Progenitor cell of endocrine pancreas (in vitro differentiated cells): ENCODE measurements at places on chromosomes 4 and X. TPM values are rescaled to one million over a fixed set of nuclear protein-coding genes. Genes with fewer than 3 reads are reported as not detected.

USP26 gene
- not detected in 2 replicates for total RNA-seq

CTAG2 gene
- total RNA-seq, result not detected in 2 replicates

BEND4 gene
- 0.55 and 0.78 TPM in 2 replicates for total RNA-seq

CDX4 gene
- total RNA-seq, result not detected in 2 replicates

ZAR1 gene
- total RNA-seq, result 0.27 TPM in 1 of 2 replicates, not detected in the other

FMR1 gene
- 68.3 and 70.8 TPM in 2 replicates for total RNA-seq

OPN1MW gene
- total RNA-seq, result not detected in 2 replicates

DCAF12L1 gene
- 0.55 and 0.60 TPM in 2 replicates for total RNA-seq

SLC10A4 gene
- 2.5 and 2.7 TPM in 2 replicates for total RNA-seq

DNA sequence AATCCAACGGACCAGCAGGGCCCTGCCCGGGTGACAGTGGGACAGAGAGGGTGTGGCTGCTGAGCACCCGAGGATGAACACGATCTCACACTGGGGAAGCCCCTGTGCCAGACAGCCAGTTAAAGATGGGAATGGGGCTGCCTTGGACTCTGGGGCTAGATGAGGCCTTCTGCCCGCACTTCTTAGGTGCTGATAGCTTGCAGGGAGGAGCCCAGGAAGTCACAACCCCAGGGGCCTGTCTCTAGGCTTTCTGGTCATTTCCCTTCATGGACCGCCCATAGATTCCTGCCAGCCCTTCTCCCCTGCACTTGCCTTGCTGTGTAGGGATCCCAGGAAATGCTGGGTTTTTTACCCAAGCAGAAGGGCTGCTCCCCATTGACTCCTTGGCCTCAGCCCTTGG is 6.2 kb downstream of the ZNF275 start:
- DNase-seq, result no peak
- H3K27me3 ChIP-seq, result no peaks in the 10 kb centered on the region
- H3K4me3 ChIP-seq, result no peak overlapping the region
- no peak overlapping the region for H3K27ac ChIP-seq
- H3K4me1 ChIP-seq, result peaks cover 2% of the 10 kb centered on the region

GRCh38 chr4:79875344-79875899 is 197.6 kb downstream of the ANTXR2 start:
- H3K27me3 ChIP-seq, result no peaks in the 10 kb centered on the region
- DNase-seq, result no peak
- no peak overlapping the region for H3K27ac ChIP-seq

DNA sequence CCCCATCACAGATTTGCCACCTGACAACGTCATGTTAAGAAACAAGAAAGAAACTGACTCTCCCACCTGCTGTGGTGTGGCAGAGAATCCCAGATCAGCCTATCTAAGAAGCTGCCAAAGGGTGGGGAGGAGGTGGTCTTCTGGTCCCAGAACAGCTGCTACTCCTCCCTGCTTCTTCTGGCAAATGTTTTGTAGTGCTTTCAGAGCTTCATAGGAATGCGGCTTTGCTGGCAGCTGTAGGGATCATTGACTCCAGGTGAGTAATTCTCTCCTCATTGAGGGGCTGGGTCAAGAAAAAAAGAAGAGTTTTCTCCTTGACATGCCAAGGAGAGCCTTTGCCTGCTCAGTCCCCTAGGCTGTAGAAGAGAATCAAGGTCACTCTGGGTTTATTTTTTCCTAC is 23.3 kb downstream of the NRK start:
- no peaks in the 10 kb centered on the region for H3K27me3 ChIP-seq
- H3K36me3 ChIP-seq, result peaks cover 3% of the 10 kb centered on the region
- H3K4me1 ChIP-seq, result peaks cover 8% of the 10 kb centered on the region
- H3K4me3 ChIP-seq, result no peak overlapping the region
- no peak for DNase-seq
- no peak overlapping the region for H3K27ac ChIP-seq

DNA sequence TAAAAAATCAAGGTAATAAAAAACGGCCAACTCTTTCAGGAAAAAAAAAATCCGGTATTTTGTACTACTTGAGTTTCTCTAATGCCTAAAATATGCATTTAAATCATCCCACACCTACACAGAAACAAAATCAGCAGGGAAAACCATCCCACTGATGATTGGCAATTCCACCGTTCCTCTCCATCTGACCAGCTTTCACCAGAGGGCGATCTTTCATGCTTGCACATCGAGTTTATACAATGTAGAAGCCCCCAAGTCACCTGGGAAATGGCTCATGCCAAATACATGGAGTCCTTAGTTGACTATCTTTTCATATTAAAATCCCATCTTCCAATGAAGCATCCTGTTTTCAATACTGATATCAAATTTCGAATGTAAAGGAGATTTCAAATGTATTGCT is 69.2 kb downstream of the PTCHD1 start:
- DNase-seq, result no peak
- no peak overlapping the region for H3K27ac ChIP-seq
- no peak overlapping the region for H3K4me3 ChIP-seq
- no peaks in the 10 kb centered on the region for H3K4me1 ChIP-seq
- no peaks in the 10 kb centered on the region for H3K36me3 ChIP-seq

- no peaks in the 10 kb centered on the region for H3K36me3 ChIP-seq
- no peak for DNase-seq
- no peaks in the 10 kb centered on the region for H3K27me3 ChIP-seq
- no peaks in the 10 kb centered on the region for H3K4me1 ChIP-seq
- no peak overlapping the region for H3K27ac ChIP-seq
These were observed 70.1 kb downstream of the NAA11 start for GRCh38 chr4:79255793-79256192.

- H3K36me3 ChIP-seq, result peaks cover 3% of the 10 kb centered on the region
- peak overlapping the region; percentile 89 for H3K4me3 ChIP-seq
These were observed 848 bp downstream of the RAB9A start for GRCh38 chrX:13689741-13690211.

DNA sequence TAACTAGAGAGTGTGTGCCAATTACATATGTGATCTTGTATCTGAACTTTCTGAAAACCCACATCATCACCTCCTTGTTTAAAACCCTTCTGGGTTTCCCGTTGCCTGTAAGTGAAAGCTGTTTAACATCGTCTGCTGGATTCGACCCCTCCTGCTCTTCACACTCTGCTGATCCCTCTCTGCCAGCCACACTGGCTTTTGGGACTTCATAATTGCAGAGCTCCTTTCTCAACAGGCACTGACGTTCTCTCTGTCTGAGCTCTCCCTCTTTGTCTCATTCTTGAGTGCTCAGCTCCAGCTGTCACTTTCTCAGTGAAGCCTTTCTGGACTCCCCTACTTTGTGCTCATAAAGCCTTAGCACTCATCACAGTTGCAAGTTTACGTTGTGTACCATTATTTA is 153.9 kb downstream of the CEP135 start:
- H3K27ac ChIP-seq, result peak overlapping the region; percentile 42
- no peak overlapping the region for H3K4me3 ChIP-seq
- H3K27me3 ChIP-seq, result no peaks in the 10 kb centered on the region

- no peaks in the 10 kb centered on the region for H3K27me3 ChIP-seq
- no peak for DNase-seq
- no peaks in the 10 kb centered on the region for H3K4me1 ChIP-seq
These were observed 53.4 kb downstream of the HNRNPD start for GRCh38 chr4:82320351-82320750.

DNA sequence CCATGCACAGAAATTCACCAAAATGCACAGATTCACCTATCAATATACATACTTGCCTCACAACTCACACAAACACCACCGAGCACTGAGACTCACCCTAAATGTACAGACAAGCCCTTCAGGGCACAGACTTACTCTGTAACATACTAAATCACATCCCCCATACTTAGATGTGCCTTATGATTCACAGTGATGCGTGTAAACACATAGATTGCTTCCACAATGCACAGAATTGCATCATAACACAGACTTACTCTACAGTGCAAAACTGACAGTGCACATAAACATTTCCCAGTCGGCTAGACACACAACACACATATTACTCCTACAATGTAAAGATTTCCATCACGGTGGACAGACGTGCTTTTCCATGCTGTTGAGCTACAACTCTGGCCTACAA is 6.2 kb downstream of the LINC00632 start:
- H3K4me1 ChIP-seq, result peaks cover 6% of the 10 kb centered on the region
- H3K27me3 ChIP-seq, result peaks cover 5% of the 10 kb centered on the region
- H3K27ac ChIP-seq, result no peak overlapping the region
- DNase-seq, result no peak
- no peaks in the 10 kb centered on the region for H3K36me3 ChIP-seq

DNA sequence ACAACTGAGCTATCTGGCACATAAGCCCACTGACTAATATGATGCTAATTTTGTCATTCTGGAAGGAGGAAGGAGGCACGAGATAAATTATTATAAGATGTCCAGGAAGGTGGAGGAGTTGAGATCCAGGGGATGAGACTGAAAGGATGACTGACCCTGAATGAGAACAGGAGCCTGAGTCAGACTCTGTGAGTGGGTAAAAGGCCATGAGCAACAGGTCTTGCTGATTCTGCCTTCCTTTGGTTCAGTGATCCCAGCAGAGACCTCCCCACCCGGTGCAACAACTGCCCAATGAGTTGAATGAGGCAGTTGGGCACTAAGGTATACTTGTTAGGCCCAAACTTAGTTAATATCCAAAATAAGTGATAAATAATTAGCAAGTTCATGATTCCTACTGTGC is 238.1 kb upstream of the GPC4 start:
- no peaks in the 10 kb centered on the region for H3K36me3 ChIP-seq
- no peak overlapping the region for H3K27ac ChIP-seq
- H3K27me3 ChIP-seq, result no peaks in the 10 kb centered on the region
- no peak overlapping the region for H3K4me3 ChIP-seq

- peaks cover 29% of the 10 kb centered on the region for H3K4me1 ChIP-seq
- H3K4me3 ChIP-seq, result peak overlapping the region; percentile 80
- no peaks in the 10 kb centered on the region for H3K27me3 ChIP-seq
- H3K27ac ChIP-seq, result peak overlapping the region; percentile 85
- peaks cover 1% of the 10 kb centered on the region for H3K36me3 ChIP-seq
These were observed 18.2 kb downstream of the PTTG2 start for GRCh38 chr4:37978248-37978924.

DNA sequence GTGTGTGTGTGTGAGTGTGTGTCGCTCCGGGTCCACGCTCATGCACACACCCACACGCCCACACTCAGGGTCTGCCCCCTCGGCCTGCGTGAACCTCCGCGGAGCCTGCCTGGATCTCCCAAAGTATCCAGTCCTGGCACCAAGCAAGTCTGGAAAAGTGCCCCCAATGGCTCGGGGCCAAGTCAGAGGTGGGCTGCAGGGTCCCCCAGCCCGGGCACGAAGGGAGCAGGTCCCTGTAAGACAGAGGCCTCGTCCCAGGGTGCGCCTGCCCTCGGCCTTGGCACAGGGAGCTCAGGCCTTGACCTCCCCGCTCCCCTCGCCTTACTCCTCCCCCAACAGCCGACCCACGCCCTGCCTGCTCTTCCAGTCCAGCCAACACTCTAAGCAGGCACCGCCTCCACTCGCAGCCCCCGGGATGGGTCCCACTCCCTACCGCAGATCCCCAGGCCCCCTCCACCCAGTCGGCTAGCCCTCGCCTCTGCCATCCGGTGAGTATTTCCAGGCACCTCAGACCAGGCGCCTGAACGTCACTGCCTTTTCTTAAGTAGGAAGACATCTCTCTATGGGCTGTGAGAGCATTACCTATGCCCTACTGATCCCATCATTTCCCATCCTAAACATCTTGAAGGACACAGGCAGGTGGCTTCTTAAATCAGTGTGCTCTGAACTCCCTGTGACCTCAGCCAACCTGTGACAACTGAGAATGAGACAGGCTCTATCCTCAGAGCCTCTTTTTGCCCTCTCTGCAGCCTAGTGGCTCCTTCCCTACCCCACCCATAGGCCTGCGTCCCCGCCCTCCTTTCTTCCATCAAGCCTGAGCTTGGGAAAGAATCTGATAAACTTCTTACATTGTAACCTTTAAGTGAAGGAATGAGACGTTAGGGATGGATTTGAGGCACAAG is 704 bp downstream of the FAM114A1 start:
- peak overlapping the region; percentile 87 for H3K27ac ChIP-seq
- peak; percentile 9 for DNase-seq
- peak overlapping the region; percentile 81 for H3K4me3 ChIP-seq
- H3K27me3 ChIP-seq, result peaks cover 5% of the 10 kb centered on the region
- H3K4me1 ChIP-seq, result peaks cover 20% of the 10 kb centered on the region

GRCh38 chr4:185685804-185686203 is 126.2 kb downstream of the SORBS2 start:
- peaks cover 13% of the 10 kb centered on the region for H3K36me3 ChIP-seq
- H3K27me3 ChIP-seq, result no peaks in the 10 kb centered on the region
- no peak for DNase-seq
- no peak overlapping the region for H3K4me3 ChIP-seq

GRCh38 chr4:144338834-144339233 is 198.3 kb upstream of the GYPA start:
- H3K4me1 ChIP-seq, result peaks cover 2% of the 10 kb centered on the region
- no peaks in the 10 kb centered on the region for H3K27me3 ChIP-seq
- H3K4me3 ChIP-seq, result no peak overlapping the region
- no peaks in the 10 kb centered on the region for H3K36me3 ChIP-seq

DNA sequence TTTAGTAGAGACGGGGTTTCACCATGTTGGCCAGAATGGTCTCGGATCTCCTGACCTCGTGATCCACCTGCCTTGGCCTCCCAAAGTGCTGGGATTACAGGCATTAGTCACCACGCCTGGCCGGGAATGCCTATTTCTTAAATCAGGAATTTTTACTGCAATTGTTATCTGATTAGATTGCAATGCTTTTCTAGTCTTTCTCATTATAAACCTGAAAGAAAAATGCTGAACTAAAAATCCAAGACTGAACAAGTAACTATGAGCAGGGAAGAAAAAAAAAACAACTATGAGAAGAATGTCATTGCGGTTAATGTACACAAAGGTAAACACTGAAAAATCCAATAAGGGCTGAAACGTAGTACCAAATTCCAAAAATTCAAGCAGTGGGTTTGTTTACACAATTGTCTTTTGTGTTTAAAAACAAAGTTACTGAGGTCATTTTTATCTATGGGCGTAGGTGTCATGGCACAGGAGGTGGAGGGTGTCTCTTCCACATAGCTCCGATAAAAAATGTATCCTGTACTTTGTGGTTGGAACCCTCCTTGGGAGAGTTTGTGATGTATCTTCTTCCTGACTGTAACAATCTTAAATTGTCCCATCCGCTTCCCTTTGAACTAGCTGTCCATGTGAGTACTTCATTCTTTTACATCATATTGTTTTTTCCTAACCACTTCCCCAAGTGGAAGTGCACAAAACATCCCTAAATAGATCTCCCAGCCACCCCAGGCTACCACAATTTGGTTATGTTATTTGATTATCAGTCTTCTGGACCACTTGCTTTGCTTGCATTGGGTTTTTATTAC is 11.1 kb upstream of the TMEM156 start:
- peaks cover 29% of the 10 kb centered on the region for H3K4me1 ChIP-seq
- peak overlapping the region; percentile 85 for H3K4me3 ChIP-seq
- H3K27ac ChIP-seq, result peak overlapping the region; percentile 91
- no peak for DNase-seq
- no peaks in the 10 kb centered on the region for H3K36me3 ChIP-seq
- H3K27me3 ChIP-seq, result no peaks in the 10 kb centered on the region

- H3K4me3 ChIP-seq, result no peak overlapping the region
- DNase-seq, result no peak
- H3K27ac ChIP-seq, result no peak overlapping the region
- H3K36me3 ChIP-seq, result no peaks in the 10 kb centered on the region
These were observed 33.6 kb upstream of the TBC1D9 start for GRCh38 chr4:140789759-140790158.

GRCh38 chrX:137051978-137052642 is 18.3 kb upstream of the GPR101 start:
- H3K4me3 ChIP-seq, result peak overlapping the region; percentile 77
- peak; percentile 67 for DNase-seq
- H3K36me3 ChIP-seq, result no peaks in the 10 kb centered on the region
- no peak overlapping the region for H3K27ac ChIP-seq

GRCh38 chr4:139243448-139244365 is 36.3 kb downstream of the MGARP start:
- DNase-seq, result no peak
- no peaks in the 10 kb centered on the region for H3K27me3 ChIP-seq
- H3K4me3 ChIP-seq, result no peak overlapping the region
- no peak overlapping the region for H3K27ac ChIP-seq
- H3K36me3 ChIP-seq, result no peaks in the 10 kb centered on the region
